ENCODE measurements at places on chromosomes 7 and 10. TPM values are rescaled to one million over a fixed set of nuclear protein-coding genes. Genes with fewer than 3 reads are reported as not detected.

FRMD4A gene
- polyA plus RNA-seq: 0.21 TPM

RHOBTB1 gene
- not detected for polyA plus RNA-seq

OR2A7 gene
- 0.45 TPM for polyA plus RNA-seq

MAGI2 gene
- polyA plus RNA-seq: not detected

ASAH2 gene
- 0.94 TPM for polyA plus RNA-seq

ADAMTS14 gene
- 0.06 TPM for polyA plus RNA-seq

DNA sequence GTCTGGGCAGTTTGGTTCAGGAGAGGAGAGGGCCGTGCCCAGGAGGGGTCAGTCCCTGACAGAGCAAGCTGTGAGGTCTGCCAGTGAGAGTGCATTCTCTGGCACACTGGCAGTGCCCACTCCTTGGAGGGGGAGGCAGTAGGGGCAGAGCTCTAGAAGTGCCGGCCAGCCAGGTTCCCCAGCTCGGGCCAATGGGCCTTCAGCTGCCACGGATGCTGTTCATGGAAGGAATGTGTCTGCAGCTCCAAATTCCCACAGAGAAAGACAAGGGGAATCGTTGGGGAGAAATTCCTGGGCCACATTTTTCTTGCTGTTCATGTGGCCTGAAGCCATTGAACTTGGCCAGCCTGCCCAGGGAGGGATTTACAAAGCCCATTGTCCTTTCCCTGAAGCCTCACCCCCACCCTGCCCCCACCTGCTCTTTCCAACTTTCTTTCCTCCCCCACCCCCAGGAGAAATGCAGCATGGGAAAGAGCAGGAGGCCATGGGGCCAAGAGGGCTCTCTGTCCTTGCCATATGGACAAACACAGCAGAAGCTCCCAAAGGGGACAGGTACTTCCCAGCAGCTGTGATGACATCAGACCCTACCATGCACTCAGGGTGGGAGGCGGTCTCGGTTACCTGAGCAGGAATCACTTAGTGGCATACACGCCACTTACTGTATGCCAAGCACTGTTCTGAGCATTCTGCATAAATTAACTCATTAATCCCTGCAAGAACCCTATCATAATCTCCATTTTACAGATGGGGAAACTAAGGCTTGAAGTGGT lies 70.7 kb downstream of the ARHGAP22 start:
- DNase-seq: no peak

GRCh38 chr7:100364480-100364879 lies 6.6 kb downstream of the PILRB start:
- DNase-seq: no peak

GRCh38 chr7:112938863-112939573 lies 147.6 kb downstream of the GPR85 start:
- DNase-seq: no peak

GRCh38 chr10:682931-683447 lies 6.5 kb downstream of the DIP2C start:
- DNase-seq: no peak

DNA sequence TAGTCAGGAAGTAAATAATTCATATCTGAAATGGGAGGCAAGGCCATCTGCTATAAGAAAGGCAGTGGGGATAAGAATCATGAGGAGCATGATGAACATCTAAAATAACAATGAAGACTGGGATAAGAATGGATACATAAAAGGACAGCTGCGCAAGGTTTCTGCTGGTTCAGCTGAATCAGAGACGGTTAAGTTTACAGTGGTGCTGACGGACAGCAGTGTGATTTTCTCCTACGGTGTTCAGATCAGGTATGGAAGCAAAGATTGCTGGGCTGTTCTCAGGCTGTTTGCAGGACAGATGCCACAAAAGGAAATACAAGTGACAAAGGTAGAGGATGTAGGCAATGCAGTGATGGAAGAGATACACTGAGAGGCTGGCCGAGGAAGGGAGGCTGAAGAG lies 8.4 kb downstream of the CYCS start:
- no peak for DNase-seq

DNA sequence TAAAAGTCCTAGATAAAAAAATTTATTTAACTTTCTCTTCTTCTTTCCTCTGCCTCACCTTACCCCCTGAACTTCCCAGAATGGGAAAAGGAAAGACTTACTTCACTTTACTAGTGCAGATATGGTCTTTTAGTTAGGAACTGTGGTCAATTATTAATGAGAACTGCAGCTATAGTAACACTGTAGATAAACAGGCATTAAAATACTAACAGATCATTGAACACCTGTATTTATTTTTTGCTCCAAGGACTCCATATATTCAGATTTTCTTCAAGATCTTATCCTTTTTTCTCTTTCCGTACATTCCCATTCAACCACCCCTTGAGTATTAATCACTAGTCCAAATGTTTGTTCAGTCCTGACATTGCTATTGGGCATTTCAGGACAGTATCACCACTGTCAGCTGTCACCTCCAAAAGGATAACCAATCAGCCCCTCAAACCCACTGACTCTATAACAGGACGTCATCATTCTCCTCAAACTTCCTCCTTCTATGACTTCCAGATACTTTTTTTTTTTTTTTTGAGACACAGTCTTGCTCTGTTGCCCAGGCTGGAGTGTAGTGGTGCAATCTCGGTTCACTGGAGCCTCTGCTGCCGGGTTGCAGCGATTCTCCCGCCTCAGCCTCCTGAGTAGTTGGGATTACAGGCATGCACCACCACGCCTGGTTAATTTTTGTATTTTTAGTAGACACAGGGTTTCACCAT lies 4.2 kb downstream of the CPVL start:
- DNase-seq: no peak

DNA sequence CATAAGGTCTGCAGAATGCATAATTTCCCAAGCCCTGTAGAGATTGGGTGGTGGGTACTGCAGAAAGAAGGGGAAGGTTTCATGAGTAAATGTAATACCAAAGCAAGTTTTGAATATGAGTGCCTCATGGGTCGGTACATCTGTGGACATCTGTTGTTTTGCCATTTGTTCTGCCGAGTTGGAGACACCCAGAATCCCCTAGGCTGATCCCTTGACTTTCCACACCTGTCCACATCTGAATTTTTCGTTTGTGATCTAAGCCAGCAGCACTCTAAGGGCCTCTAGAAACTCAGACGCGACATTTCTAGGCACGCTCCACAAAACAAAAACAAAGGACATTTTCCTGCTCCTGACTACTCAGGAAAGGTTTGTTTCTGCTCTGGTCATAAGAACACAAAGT lies 11.7 kb upstream of the SLF2 start:
- DNase-seq: no peak

- DNase-seq: no peak
Measured at GRCh38 chr7:152231089-152231488, 204.7 kb downstream of the KMT2C start.

GRCh38 chr10:7734821-7735220 lies 31.7 kb downstream of the ITIH2 start:
- DNase-seq: no peak

DNA sequence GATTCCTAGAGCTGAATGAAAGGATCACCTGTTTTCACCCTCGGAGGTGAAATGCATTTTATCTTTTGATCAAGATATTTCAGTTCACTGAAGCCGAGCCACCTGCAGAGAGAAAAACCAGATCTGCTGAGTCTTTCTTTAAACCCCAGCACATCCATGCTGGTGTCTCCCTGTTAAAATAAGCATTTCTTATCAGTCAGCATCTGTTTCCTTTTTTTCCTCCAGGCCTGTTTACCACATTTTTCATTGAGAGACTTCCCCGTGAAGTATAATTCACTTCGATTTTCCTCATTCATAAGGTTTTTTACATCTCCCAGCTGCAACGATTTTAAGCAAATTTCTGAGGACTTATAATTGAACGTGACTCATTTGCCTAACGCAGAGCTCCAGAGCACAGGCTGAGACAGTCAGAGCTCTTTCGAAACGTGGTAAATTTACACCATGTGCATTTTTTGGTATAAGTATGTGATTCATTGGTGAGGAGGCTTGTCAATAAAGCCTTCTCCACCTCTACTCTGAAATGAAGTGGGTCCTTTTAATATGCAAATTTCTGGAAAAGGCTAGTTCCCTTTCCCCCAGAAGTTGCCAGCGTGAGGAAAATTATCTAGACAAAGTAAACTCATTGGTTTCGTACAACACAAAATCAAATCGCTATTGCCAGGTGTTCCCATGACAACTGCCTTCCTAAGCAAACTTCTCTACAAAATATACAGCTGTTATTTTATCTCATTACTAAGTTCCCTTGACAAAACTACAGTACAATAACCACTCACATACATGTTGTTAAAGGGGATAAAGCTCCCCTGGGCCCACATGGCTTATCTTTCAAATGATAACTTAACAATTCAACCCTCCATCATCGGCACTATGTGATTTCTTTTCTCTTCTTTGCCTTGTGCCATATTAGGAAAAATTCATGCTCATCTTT lies 374.8 kb upstream of the AKR1E2 start:
- DNase-seq: no peak

DNA sequence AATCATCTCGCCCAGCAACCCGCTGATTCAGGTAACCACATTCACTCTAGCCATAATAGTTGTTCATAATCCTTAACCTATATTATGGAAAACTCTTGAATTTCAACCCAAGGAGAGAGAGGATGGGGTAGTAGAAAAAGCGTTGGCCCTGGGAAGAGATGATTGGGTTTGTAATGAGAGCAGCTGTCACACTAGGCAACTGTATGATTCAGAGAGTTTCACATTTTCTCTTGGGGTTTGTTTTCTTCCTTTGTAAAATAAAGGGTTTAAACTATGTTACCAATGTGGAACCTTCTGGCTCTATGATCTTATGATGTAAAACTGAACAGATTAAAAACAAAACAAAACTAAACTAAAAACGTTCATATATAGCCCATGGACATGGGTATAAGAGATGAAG lies 705.2 kb upstream of the IGFBP3 start:
- DNase-seq: no peak

Measured in CD8-positive, alpha-beta memory T cell (primary cell).